ENCODE measurements at places on chromosomes 6 and 20.

DNA sequence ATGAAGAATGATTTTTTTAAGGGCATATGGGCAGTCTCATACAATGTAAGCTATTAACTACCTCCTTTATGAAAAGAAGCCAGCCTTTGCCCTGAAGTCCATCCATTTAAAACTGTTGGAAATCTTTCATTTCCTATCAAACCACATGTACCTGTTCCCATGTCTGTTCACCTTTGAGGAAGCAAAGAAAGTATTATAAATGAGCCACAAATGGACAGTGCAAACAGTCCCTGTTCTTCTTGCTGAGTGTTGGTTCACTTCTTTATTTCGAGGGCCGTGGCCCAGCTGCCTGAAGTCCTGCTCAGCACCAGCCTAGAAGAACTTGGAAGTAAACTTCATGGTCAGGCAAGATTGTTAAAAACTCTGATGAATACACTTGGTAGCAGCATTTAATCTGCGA, 112.4 kb downstream of the TMEM242 start:
- no peak for DNase-seq

- no peak for DNase-seq
These were observed 14.0 kb downstream of the EPB41L2 start for GRCh38 chr6:131048933-131049515.

DNA sequence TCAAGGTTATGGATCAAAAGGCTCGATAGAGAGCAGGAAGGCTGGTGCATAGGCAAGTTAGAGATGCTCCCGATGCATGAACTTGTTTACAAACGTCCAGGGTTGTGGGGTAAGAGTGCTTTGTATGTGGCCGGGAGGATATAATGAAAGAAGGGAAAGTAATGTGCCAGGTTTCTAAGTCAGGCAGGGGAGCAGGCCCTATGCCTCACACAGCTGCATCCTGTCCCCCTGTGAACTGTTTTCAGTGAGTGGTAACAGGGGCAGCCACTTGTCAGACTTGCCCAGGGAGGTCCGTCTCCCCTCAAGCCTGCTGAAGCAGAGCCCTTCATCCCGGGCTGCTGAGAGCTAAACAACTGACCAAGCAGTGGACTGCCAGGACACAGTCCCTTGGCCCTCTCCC, 19.4 kb downstream of the KCNK5 start:
- DNase-seq = no peak

GRCh38 chr6:33272275-33273128, 627 bp downstream of the RPS18 start:
- no peak for DNase-seq

DNA sequence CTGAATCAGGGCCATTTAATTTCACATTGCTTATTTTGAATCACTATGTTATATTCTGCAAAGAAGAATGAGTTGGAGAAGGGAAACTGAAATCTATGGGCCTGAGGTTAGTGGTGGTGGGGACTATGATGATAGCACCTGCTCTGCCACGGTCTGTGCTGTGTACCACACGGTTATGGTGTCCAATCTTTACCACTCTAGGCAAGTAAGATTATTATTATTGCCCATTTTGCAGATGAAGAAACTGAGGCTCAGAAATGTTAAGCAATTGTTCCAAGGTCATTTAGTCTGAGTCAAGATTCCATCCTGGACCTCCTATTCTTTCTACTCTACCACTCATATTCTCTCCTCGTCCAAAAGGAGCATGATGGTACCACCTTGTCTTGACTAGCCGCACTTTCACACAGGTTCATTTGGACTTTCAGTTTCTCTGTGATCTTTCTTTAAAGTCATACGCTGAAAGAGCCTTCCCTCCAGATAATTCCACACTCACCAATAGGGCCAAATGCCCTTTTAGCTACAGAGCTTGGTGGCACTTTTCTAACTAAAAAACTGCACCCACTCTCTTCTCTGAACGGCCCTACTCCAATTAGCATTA, 56.2 kb downstream of the GFOD1 start:
- DNase-seq = no peak

DNA sequence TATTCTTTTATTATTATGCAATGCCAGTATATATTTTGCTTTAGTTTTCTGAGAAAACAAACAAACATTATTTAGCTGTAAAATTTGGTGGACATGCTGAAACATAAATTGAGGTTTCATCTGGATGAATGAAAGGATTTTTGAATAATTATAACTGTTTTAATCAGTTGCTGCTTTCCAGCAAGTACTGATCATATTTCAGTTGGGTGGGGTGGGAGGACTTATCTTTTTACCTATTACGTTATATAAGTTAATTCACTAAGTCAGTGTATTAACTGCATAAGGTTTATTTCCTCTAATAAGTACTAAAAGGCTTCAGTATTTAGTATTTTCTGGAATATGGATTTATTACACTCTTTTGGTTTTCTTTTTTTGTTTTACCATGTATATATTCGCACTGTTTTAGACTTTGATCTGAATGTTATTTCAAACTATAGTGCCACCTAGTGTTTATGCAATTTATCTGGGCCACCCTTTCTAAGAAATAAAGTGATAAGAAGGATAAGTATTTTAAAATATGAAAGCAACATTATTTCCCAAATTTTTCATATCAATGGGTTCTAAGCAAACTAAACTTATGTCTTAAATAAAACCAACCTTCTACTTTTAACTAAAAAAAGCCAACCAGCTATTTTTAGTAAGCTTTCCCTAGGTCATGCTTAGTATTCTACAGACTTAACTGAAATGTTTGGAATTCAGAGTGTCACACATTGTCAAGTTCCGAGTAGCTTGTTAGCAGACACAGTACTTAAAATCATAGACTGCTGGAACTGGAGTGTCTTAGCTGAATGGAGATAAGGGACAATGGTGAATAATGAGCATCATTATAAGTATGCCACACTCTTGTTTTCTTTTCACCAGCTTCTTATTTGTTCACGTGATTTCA, 105.4 kb upstream of the MCHR2 start:
- DNase-seq = no peak

Data from NCI-H187 (cell line).